ENCODE measurements at places on chromosomes 3 and 15.

- no peak for DNase-seq
Measured at GRCh38 chr3:82055792-82056191, 294.3 kb upstream of the GBE1 start.

GRCh38 chr3:37071921-37072320 lies 78.6 kb downstream of the MLH1 start:
- DNase-seq: no peak

- DNase-seq: no peak
Measured at GRCh38 chr15:63181648-63182047, 7.8 kb upstream of the RAB8B start.

DNA sequence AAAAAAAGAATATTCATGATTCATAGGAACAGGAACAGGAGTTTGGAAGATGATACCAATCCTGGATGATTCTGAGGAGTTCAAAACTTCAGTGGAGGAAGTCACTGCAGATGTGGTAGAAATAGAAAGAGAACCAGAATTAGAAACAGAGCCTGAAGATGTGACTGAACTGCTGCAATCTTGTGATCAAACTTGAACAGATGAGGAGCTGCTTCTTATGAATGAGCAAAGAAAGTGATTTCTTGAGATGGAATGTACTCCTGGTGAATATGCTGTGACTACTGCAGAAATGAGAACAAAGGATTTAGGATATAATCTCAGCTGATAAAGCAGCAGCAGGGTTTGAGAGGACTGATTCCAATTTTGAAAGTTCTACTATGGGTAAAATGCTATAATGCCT lies 72.7 kb downstream of the GSK3B start:
- no peak for DNase-seq

DNA sequence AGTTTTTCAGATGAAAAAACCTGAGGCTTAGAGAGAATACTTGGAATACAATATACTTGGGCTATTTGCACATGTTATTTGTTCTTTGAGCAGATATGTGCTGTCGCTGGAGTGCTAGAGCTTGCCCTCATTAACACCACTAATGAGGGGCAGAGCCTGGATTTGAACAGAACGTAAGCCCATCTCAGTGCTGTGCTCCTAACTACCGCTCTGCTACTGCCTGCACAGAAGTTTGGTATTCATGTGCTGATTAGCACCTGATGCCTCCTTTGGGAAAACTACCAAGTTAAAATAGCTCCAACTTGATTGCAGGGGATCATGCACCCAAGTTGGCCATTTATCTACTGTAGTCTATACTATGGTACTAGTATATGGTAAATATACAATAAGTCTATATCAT lies 3.6 kb downstream of the GPR87 start:
- DNase-seq: no peak

GRCh38 chr3:40118091-40118490 lies 191.4 kb upstream of the EIF1B start:
- no peak for DNase-seq

- DNase-seq: no peak
Measured at GRCh38 chr3:82556113-82556512, 794.7 kb upstream of the GBE1 start.

DNA sequence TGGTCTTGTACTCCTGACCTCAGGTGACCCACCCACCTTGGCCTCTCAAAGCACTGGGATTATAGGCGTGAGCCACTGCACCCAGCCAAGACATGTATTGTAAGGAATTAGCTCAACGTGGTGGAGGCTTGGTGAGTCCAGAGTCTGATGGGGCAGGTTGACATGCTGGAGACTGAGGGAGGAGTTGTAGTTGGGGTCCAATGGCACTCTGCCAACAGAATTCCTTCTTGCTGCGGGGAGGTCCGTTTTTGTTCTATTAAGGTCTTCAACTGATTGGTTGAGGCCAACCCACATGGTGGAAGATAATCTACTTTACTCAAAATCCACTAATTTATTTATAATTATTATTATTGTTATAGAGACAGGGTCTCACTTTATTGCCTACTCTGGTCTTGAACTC lies 30.1 kb downstream of the PLA2G4D start:
- no peak for DNase-seq

- DNase-seq: no peak
Measured at GRCh38 chr3:45787551-45787950, 8.8 kb downstream of the SLC6A20 start.

GRCh38 chr15:90315278-90315982 lies 36.7 kb upstream of the ZNF774 start:
- no peak for DNase-seq

- DNase-seq: no peak
Measured at GRCh38 chr3:172707967-172708366, 2.9 kb downstream of the NCEH1 start.

- no peak for DNase-seq
Measured at GRCh38 chr15:44023176-44023575, 171.9 kb downstream of the FRMD5 start.

DNA sequence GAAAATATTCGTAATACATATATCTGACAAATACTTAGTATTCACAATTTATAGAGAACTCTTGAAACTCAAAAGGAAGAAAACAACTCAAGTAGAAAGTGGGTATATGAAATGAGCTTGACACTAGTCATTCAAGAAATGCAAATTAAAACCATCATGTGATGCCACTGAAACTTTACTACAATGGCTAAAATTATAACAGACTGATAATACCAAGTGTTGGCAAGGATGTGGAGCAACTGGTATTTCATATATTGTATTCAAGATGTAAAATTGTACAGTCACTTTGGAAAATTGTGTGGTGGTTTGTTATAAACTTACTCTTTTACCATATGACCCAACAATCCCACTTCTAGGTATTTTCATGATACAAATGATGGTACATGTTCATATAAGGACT lies 68.7 kb upstream of the AGTR1 start:
- no peak for DNase-seq

DNA sequence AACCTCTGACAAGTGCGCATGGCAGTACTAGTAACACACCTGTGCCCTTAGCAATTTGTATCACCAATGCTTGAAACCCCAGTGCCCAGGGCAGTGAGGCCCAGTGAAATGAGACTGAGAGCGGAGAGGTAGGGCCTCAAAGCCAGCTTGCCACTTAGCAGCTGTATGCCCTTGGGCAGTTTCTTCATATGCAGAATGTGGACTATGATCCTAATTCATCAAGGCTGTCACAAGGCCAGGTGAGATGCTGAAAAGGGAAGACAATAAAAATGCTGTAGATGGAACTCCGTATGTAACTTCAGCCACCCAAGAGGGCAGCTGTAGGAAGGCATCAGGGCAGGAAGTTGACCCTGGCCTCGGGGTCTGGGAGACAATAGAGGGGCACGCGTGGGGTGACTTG lies 74.4 kb downstream of the KY start:
- no peak for DNase-seq

GRCh38 chr15:39357480-39358268 lies 223.2 kb upstream of the THBS1 start:
- DNase-seq: no peak

- no peak for DNase-seq
Measured at GRCh38 chr3:40120806-40121205, 188.7 kb upstream of the EIF1B start.

- DNase-seq: no peak
Measured at GRCh38 chr3:141388823-141389621, 20.7 kb downstream of the ZBTB38 start.

DNA sequence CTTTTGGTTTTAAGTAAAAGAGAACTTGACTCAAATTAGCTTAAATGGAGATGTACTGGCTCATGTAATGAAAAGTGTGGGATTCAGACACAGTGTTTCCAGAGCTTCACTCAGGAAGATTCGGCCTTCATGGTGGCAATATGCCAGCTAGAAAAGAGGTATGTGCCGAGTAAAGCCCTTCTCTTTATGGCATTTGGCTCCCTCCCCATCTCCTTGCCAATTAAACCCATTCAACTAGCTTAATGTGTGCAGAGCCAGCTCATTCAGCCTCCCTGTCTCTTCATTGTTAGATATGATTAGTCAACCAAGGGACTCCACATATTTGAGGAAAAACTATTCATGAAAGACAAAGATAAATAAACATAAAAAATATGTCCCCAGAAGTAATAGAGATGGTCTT lies 15.0 kb upstream of the TRANK1 start:
- no peak for DNase-seq

DNA sequence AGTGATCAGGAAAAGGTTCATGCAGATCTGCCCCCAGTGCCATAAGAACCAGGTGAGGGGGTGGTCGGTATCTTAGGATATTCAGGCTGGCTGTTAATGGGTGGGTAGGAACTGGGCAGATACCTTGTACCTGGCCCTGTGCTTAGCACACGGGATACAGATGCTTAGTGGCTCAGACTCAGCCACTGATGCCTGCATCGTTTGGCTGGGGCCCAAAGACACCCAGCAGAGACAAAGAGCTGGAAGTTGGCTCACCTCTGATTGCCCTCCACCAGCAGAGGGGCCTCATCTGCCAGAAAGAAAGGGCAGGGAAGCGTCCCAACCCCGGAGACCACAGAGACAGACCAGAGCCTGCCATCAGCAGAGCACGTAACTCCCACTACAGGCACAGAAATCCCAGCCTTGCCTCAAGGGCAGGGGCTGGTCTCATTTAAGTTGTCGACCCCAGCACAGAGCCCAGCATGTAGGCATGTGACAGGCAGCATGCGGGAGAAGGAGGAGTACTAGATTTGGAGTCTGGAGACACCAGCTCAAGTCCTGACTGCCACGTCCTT lies 64.1 kb upstream of the SLC6A1 start:
- DNase-seq: no peak

DNA sequence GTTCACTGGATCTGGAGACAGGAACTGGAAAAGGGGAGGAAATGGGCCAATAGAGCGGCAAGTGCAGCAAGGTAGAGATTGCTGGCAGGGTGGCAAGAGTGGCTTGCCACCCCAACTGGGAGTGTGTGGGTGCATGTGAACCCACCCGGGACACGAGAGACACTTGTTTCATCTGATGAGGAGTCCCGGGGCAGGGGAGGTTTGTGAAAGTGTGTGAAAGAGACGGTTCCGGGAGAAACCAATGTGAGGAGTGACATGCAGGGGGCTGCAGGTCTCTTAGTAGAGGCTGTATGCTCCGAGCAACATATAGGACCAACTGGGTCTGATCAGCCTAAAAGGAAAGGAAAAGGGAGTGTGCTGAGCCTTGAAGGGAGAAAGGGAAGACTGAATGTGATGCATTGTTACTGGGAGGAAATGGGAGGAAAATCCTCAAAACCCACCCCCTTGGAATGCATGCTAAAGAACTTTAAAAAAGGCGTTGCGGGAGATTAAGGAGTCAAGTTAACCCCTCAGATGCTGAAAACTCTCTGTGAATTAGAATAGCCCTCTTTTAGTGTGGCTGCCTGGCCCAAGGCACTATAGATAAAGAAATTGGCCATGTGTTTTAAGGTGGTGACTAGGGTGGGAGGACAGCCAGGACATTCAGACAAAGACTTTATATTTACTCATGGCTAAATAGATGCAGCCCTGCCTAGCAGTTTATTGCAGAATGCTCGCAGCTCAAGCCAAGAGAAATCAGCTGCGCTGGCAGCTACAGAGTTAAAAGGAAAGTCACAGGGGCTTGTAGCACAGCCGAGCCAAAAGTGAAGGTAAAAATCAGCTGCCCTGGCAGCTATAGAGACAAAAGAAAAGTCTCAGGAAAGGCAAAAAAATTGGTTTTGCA lies 9.1 kb upstream of the SLC9C1 start:
- DNase-seq: no peak

DNA sequence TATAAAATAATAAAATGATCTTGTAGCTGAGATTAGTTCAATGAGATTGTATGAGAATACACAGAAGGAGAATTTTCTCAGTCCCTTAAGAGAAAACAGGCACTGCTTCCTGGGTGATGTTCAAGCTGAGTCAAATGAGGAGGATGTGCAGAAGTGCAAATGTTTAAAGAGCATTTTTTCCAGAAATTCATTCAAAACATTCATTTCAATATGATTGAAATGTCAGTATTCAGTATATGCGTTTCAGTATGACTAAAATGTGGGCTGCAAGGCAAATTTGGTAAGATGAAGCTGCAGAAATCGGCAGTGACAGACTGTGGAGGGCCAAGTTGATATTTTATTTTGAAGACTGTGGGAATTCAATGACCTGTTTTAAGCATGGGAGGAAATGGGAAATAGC lies 19.3 kb upstream of the PYDC2 start:
- no peak for DNase-seq

DNA sequence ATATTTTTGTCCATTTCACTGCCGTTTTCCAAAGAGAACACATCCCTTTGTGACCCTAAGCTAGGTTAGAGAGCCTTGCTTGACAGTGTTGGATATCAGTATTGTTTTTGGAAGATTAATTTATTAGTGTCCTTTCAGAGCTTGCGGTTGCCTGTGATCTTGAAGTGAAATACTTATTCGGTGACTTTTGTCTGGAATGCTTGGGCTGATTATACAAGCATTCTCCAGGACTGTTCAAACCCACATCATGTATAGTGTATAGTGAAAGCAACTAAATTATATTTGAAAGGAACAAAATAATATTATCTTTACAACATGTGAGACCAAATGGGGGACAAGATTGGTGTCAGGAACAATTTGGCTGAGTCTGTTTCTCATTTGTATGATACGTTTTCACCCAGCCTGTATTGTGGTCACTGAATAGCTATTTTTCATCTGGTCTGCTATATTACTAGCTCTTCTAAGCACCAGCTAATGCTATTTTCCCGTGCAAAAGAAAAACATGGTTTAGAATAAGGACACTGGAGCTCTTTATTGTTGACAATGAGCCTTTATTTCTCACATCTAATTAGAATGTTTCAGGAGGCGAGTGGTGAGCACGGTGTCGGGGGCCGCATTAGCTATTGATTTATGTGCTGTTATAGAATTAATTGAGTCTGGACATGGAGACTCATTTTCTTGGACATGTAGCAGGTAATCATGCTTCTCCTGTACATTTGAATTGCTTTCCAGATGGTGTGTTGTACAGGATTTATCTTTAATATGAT lies 158.1 kb downstream of the APBA2 start:
- DNase-seq: no peak

- no peak for DNase-seq
Measured at GRCh38 chr3:52483081-52483480, 12.1 kb upstream of the STAB1 start.

- no peak for DNase-seq
Measured at GRCh38 chr3:163056874-163057497, 1560.4 kb downstream of the OTOL1 start.

DNA sequence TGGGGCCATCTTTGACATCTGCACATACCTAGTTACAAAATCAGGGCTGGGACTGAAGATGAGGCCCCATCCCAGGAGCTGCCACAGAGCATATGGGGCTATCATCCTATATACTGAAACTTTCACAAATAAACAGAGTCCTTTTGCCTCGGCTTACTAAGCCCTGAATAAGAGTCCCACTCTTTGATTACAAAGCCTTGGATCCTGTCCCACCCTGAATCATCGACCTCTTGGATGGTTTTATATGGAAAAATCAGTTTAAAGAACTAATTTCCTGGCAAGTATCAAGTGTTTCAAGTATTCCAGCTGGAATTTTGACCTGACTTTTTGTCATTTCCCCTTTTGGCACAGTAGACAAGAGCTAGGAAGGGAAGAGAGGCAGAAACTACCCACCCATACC lies 331.3 kb upstream of the FRG2C start:
- no peak for DNase-seq

Data from activated CD4-positive, alpha-beta T cell treated with anti-CD3 and anti-CD28 coated beads for 24 hours (primary cell).